ENCODE measurements at places on chromosomes 13 and 19.

DNA sequence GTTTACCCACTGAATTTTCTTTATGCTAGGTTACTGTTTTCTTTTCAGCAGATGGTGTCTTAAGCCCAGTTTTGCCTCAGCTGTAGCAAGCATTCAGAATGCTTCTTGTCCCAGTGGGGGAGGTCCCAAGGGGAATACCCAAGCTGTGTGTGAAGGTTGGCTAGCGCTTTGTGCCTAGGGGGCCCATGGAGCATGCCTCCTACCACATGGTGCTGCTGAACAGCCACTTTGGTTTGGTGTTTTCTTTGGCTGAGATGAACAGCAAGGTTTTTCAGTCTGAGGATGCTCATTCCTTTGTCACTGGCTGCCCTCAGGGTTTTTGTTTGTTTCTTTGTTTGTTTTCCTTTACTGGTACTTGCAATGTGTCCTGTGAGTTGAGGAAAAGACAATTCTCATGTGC is 99.0 kb downstream of the PCDH20 start:
- no peak for DNase-seq
- H3K27me3 ChIP-seq = no peaks in the 10 kb centered on the region

DNA sequence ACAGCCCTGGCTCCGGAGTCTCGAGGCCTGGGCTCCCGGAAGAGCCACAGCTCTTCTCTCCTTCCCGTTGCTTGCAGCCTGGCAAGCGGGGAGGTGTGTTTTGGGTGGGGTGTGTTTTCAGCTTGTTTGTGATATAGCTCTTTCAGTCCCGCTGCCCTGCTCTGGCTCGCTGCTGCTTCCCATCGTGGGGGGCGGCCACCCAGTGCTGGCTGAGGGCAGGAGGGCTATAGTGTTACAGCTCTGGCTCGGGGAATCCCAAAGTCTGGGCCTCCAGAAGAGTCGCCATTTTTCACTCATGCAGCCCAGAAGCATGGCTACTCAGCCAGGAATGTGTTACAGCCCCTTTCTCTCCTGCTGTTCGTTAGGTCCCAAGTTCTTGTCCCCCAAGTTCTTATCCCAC is 2.2 kb upstream of the ZNF256 start:
- H3K27me3 ChIP-seq = no peaks in the 10 kb centered on the region
- H3K4me1 ChIP-seq = peaks cover 11% of the 10 kb centered on the region
- no peak for DNase-seq
- H3K4me3 ChIP-seq = no peak overlapping the region

- H3K4me1 ChIP-seq = peaks cover 16% of the 10 kb centered on the region
- H3K27ac ChIP-seq = peak overlapping the region; percentile 44
- H3K4me3 ChIP-seq = no peak overlapping the region
- no peaks in the 10 kb centered on the region for H3K36me3 ChIP-seq
These were observed 17.7 kb downstream of the RFX2 start for GRCh38 chr19:6092329-6093286.

DNA sequence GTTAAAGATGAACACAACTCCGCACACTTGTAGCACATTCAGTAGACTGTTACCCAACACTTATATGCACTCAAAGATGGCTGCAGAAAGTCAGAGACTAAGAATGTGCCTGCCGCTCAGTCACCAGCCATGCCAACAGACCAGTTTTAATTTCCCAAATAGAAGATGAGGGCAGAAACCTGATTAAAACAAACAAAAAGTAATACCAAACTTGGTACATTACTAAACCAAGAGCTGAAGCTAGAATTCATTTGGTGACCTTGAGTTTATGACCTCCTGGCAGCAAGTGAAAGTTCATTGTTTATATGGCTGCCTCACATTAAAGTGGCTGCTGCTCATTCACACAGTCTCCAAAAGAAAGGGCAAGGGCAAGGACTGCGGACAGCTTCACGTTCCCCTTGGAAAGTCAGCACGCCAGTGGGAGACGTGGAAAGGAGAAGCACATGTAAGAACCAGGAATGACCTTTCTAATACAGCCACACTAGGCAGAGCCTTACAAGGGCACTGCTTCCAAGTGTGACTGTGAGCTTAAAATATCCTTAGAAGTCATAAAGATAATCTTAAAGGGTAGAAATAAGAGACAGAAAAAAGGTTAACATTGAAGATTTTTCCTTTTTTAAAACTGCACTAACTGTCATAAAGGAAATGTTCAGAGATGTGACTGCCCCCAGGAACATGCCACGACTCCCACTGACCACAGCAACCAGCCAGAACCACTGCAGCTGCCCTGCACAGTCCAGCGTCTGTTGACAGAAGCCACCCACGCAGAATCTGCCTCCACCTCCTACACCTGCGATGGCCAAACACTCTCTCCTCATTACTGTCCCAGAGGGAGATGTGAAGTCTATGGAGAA is 73.5 kb downstream of the STK24 start:
- H3K36me3 ChIP-seq = no peaks in the 10 kb centered on the region
- H3K4me1 ChIP-seq = peaks cover 46% of the 10 kb centered on the region
- DNase-seq = peak; percentile 75
- no peak overlapping the region for H3K4me3 ChIP-seq
- no peaks in the 10 kb centered on the region for H3K27me3 ChIP-seq

DNA sequence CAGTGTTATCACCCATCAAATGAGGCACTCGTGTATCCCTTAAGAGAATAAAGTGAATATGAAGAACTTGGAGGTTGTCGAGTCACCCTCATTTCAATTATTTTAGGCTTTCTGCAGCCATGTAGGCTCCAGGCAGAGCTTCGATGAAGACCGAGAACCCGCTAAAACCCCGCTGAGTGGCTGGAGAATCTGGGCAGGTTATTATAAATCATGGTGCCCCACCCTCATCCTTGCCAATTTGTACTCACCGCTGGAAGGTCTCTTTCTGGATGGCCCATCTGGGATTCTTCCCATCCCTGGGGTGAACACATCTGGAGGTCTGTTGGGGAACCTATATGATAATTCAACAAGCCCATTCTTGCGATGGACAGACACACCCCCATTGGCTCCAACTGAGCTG is 190.8 kb downstream of the ZNF536 start:
- no peak overlapping the region for H3K27ac ChIP-seq
- no peaks in the 10 kb centered on the region for H3K36me3 ChIP-seq
- no peak overlapping the region for H3K4me3 ChIP-seq
- DNase-seq = no peak
- no peaks in the 10 kb centered on the region for H3K27me3 ChIP-seq
- no peaks in the 10 kb centered on the region for H3K4me1 ChIP-seq

- no peaks in the 10 kb centered on the region for H3K4me1 ChIP-seq
- H3K27me3 ChIP-seq = no peaks in the 10 kb centered on the region
- DNase-seq = no peak
- H3K36me3 ChIP-seq = no peaks in the 10 kb centered on the region
- no peak overlapping the region for H3K4me3 ChIP-seq
These were observed 2099.2 kb upstream of the PCDH20 start for GRCh38 chr13:63514886-63515285.

DNA sequence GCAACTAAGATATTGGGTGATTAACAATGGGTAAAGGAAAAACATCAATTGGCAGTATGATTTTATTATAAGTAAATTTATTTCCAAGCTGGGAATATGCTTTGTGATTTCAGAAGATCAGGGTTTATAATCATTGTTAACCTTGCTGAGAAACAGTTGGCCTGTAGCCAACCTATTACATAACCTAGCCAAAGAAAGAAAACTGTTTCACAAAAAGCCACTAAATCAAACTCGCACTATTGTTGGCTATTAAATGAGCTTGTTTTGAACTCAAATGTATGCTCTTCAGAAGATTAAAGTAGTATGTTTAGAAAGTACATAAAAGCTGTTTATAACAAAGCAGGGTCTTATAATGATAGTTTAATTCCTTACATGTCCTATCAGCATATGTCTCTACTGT is 151.7 kb downstream of the LHFPL6 start:
- H3K4me3 ChIP-seq = no peak overlapping the region
- no peaks in the 10 kb centered on the region for H3K36me3 ChIP-seq
- no peak for DNase-seq
- H3K27ac ChIP-seq = peak overlapping the region; percentile 11

DNA sequence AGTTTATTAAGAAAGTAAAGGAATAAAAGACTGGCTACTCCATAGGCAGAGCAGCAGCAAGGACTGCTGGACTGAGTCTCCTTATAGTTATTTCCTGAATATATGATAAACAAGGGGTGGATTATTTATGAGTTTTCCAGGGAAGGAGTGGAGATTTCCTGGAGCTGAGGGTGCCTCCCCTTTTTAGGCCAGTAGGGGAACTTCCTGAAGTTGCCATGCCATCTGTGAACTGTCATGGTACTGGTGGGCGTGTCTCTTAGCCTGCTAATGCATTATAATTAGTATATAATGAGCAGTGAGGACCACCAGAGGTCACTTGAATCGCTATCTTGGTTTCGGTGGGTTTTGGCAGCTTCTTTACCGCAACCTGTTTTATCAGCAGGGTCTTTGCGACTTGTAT is 13.5 kb downstream of the ZSCAN5A start:
- DNase-seq = no peak
- no peaks in the 10 kb centered on the region for H3K27me3 ChIP-seq
- no peaks in the 10 kb centered on the region for H3K36me3 ChIP-seq
- H3K4me1 ChIP-seq = no peaks in the 10 kb centered on the region

GRCh38 chr13:80082396-80083080 is 258.4 kb downstream of the SPRY2 start:
- H3K27ac ChIP-seq = no peak overlapping the region
- peaks cover 5% of the 10 kb centered on the region for H3K4me1 ChIP-seq
- no peaks in the 10 kb centered on the region for H3K36me3 ChIP-seq
- no peak for DNase-seq
- H3K4me3 ChIP-seq = no peak overlapping the region
- no peaks in the 10 kb centered on the region for H3K27me3 ChIP-seq

DNA sequence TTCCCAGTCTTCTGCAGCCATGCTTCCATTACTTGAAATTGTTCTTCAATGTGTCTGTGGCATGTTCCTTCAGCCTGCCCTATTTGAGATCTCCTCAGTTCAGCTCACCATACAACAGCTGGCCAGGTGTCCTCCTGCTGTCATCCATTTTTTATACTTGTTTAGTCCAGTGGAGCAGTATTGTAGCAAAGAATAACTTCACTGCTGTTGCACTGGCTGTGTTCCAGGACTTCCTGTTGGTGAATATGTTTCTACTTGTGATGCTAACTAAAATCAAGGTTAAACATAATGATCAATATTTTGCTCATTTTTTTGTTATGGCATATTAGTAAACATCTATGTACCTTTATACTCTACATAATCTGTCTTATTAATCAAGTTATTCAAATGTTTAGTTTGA is 1394.1 kb downstream of the PCDH9 start:
- H3K36me3 ChIP-seq = no peaks in the 10 kb centered on the region
- no peak overlapping the region for H3K4me3 ChIP-seq
- DNase-seq = no peak
- no peaks in the 10 kb centered on the region for H3K27me3 ChIP-seq

DNA sequence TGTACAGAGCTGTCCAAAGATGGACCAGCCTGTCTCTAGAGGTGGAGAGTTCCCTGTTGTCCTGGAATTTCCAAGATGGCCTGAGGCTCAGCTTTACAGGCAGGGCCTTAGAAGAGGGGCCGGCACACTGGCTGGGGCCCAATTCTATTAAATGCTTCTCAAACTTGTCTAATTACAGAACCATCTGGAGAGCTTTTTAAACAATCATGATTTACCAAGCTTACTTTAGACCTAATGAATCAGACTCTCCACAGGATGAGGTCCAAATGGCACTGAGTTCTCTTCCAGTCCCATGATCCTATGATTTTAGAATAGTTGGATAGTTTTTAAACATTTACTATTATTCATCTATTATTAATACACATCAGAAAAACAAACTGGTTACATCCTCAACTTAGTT is 123.5 kb downstream of the DNAJC3 start:
- peaks cover 2% of the 10 kb centered on the region for H3K4me1 ChIP-seq
- no peaks in the 10 kb centered on the region for H3K36me3 ChIP-seq
- no peaks in the 10 kb centered on the region for H3K27me3 ChIP-seq
- DNase-seq = no peak

- H3K4me3 ChIP-seq = no peak overlapping the region
- H3K27me3 ChIP-seq = no peaks in the 10 kb centered on the region
- no peak overlapping the region for H3K27ac ChIP-seq
These were observed 1086.6 kb downstream of the UQCRFS1 start for GRCh38 chr19:28126135-28126898.

GRCh38 chr13:31805841-31806240 is 66.5 kb downstream of the RXFP2 start:
- H3K27me3 ChIP-seq = no peaks in the 10 kb centered on the region
- H3K36me3 ChIP-seq = no peaks in the 10 kb centered on the region
- no peak overlapping the region for H3K4me3 ChIP-seq
- no peaks in the 10 kb centered on the region for H3K4me1 ChIP-seq
- H3K27ac ChIP-seq = no peak overlapping the region

- no peaks in the 10 kb centered on the region for H3K27me3 ChIP-seq
- no peak overlapping the region for H3K27ac ChIP-seq
- H3K4me1 ChIP-seq = no peaks in the 10 kb centered on the region
- DNase-seq = no peak
- no peak overlapping the region for H3K4me3 ChIP-seq
These were observed 289.2 kb upstream of the PCDH9 start for GRCh38 chr13:67519356-67519755.

DNA sequence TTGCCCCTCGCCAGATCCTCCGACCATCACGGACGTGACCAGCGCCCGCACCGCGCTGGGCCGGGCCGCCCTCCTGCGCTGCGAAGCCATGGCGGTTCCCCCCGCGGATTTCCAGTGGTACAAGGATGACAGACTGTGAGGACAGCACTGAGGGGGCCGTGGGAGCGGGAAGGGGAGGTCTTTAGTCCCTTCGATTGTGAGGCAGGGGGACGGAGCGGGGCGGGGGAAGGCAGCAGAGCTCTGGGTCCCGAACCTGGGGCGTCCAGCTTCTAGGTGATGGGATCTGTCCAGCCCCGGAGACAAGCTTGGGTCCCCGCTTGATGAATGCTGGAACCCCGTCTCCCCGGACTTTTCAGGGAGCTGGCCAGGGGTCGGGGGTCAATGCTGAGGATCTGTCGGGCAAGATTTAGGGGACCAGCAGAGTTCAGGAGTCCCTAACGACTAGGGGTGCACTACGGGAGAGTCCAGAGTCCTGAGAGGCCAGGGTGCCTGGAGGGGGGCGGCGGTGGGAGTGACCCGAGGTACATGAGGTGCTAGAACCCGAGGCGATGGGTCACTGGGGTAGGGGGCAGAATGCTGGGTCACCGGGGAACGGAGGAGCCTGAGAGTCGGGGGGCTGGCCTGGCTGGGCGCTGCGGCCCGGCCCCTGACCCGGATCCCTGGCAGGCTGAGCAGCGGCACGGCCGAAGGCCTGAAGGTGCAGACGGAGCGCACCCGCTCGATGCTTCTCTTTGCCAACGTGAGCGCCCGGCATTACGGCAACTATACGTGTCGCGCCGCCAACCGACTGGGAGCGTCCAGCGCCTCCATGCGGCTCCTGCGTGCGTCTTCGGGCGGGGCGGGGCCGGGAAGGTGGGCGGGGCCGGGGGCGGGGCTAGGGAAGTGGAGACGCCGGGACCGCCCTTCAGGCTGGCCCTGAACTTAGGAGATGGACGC is 14.6 kb downstream of the VSIG10L start:
- H3K27ac ChIP-seq = no peak overlapping the region
- H3K36me3 ChIP-seq = no peaks in the 10 kb centered on the region
- H3K27me3 ChIP-seq = peaks cover 7% of the 10 kb centered on the region
- no peak for DNase-seq
- peaks cover 11% of the 10 kb centered on the region for H3K4me1 ChIP-seq

Data from thyroid gland (tissue), 4 donors.